ENCODE measurements at places on chromosomes 6 and 20. TPM values are rescaled to one million over a fixed set of nuclear protein-coding genes. Genes with fewer than 3 reads are reported as not detected.

- no peaks in the 10 kb centered on the region for H3K4me1 ChIP-seq
- DNase-seq, result no peak
- no peak overlapping the region for H3K4me3 ChIP-seq
- H3K36me3 ChIP-seq, result no peaks in the 10 kb centered on the region
These were observed 152.0 kb upstream of the EPHA7 start for GRCh38 chr6:93571346-93571745.

DNA sequence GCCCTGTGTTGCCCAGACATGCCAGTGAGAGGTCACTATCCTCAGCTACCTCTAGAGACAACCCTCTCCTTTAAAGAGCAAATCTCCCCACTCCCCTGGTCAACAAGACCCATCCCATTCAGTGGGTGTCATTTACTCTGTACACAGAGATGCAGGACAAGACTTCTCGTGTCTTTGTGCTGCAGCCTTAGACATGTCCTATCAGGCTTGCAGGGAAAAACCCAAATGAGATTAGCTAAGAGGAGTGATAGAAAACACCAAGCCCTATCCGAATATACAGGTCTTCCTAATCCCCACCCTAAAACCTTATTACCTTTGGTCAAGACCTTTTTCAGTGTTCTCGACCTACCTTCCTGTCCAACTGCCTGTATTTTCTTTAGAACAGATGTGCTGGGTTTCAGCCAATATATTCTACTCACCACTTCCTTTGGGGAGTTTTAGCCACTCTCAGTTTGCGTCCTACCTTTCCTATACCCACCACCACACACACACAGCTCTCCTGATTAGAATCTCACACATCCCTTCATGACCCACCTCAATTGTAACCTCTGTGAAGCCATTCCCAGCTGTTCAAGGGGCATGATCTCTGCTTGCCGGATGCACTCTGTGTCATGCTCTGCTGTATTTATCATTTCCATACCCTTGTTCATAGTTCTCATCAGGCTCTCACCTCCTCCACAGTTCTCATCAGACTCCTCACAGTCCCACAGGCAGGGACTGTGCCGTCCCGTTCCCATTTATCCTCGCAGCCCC lies 39.7 kb downstream of the TRAM2 start:
- no peaks in the 10 kb centered on the region for H3K27me3 ChIP-seq
- peaks cover 49% of the 10 kb centered on the region for H3K4me1 ChIP-seq
- peak overlapping the region; percentile 10 for H3K27ac ChIP-seq
- DNase-seq, result no peak

The MCHR2 gene
- total RNA-seq, result not detected

- peaks cover 2% of the 10 kb centered on the region for H3K4me1 ChIP-seq
- no peaks in the 10 kb centered on the region for H3K36me3 ChIP-seq
- peak; percentile 24 for DNase-seq
- no peak overlapping the region for H3K27ac ChIP-seq
- H3K4me3 ChIP-seq, result no peak overlapping the region
These were observed 119.7 kb upstream of the ZNF184 start for GRCh38 chr6:27592481-27593199.

- no peak overlapping the region for H3K4me3 ChIP-seq
- no peaks in the 10 kb centered on the region for H3K36me3 ChIP-seq
- H3K27me3 ChIP-seq, result peaks cover 12% of the 10 kb centered on the region
- peak; percentile 61 for DNase-seq
- no peak overlapping the region for H3K27ac ChIP-seq
These were observed 68.4 kb downstream of the RSPO3 start for GRCh38 chr6:127186889-127187288.

The JAG1 gene
- 0.15 TPM for total RNA-seq

The SLC35F1 gene
- total RNA-seq, result not detected

- no peak for DNase-seq
- no peaks in the 10 kb centered on the region for H3K4me1 ChIP-seq
- no peaks in the 10 kb centered on the region for H3K36me3 ChIP-seq
- peaks cover 16% of the 10 kb centered on the region for H3K27me3 ChIP-seq
- H3K4me3 ChIP-seq, result no peak overlapping the region
These were observed 285.4 kb downstream of the THBS2 start for GRCh38 chr6:168968228-168968627.

All from activated CD4-positive, alpha-beta T cell treated with anti-CD3 and anti-CD28 coated beads, Interleukin-2, amount 10 ng/mL, durations not matched to agents 7 days and 5 days (primary cell).